ENCODE measurements at places on chromosomes 13 and 19.

- DNase-seq, result no peak
Measured at GRCh38 chr13:29111446-29111845, 291.3 kb downstream of the MTUS2 start.

- no peak for DNase-seq
Measured at GRCh38 chr19:870963-871401, 11.5 kb downstream of the CFD start.

DNA sequence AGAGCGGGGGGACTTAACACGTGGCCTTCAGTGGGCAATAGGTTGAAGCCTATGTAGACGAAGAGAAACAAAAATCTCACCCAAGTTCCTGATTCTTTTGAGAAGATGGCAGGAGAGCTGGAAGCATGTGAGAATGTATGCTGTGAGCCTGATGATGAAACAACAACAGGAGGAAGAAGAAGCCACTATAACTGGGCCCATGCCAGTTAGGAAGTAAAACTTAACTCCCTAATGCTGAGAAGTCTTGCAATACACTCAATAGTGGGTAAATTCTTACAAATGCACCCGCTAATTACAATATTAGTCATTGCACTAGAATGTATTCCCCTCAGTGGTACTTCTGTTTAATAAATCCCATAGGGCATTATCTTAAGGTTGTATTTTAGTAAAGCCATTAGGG lies 9.1 kb downstream of the PCDH17 start:
- DNase-seq, result no peak

DNA sequence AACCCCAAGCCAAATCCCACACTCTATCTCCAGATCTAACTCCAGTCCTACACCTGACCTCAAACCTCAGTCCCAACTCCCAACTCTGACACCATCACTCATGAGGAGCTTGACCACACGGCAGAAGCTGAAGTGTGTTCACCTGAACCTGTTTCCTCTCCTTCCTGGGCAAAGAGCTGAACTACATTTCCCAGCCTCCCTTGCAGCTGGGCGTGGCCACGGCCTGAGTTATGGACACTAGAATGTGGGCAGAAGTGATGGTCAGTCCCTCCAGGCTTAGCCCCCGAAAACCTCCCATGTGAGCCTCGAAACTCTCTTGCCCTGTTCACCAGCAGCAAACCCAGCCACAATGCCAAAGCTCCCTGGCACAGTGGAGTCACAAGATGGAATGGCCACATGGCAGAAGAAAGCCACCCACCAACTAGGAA lies 19.5 kb upstream of the MEIS3 start:
- no peak for DNase-seq

DNA sequence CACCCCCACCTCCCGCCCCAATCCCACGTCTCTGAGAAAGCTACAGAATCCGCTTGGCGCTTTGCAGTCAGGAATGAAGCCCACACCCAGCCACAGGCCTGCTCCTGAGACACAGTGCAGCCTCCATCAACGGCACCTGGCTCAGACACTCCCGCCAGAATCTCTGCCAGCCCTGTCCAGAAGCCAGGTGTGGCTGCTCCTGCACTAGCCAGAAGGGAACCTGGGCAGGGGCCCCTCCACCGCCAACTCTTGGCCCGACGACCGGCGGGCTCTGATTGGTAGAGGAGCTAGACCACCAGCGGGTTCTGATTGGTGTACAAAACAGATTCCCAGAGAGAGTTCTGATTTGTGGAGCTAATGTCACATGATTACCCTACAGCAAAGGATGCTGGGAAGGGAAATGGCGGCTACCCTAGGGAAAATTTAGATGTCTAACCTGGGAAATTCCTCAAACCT lies 2.9 kb upstream of the PPP6R1 start:
- no peak for DNase-seq

GRCh38 chr13:97011446-97012131 lies 17.3 kb upstream of the OXGR1 start:
- no peak for DNase-seq

- DNase-seq, result no peak
Measured at GRCh38 chr13:51833980-51834379, 11.0 kb downstream of the TMEM272 start.

DNA sequence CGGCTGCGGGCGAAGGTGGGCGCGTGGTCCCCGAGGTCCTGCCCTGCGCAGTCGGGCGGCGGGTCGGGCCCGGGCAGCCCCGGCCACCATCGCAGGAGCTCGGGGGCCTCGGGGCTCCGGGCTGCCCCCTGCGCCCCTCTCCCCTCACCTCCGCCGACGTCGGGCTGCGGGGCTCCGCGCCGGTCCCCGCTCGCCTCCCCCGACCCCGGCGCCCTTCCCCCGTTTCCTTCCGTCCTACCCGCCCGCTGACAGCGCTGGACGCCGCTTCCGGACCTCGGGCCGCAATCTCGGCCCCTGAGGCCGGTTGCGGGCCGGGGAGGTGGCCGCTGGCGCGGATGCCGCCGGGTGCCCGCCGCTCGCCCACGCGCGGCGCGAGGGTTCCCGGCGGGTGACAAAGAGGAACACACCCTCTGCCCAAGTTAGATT lies 720 bp downstream of the FARP1 start:
- no peak for DNase-seq

- DNase-seq, result no peak
Measured at GRCh38 chr19:1066251-1066747, 668 bp upstream of the ARHGAP45 start.

GRCh38 chr13:25752957-25753551 lies 298.8 kb downstream of the SHISA2 start:
- DNase-seq, result peak; percentile 3

GRCh38 chr13:30779016-30779415 lies 43.7 kb downstream of the ALOX5AP start:
- no peak for DNase-seq

DNA sequence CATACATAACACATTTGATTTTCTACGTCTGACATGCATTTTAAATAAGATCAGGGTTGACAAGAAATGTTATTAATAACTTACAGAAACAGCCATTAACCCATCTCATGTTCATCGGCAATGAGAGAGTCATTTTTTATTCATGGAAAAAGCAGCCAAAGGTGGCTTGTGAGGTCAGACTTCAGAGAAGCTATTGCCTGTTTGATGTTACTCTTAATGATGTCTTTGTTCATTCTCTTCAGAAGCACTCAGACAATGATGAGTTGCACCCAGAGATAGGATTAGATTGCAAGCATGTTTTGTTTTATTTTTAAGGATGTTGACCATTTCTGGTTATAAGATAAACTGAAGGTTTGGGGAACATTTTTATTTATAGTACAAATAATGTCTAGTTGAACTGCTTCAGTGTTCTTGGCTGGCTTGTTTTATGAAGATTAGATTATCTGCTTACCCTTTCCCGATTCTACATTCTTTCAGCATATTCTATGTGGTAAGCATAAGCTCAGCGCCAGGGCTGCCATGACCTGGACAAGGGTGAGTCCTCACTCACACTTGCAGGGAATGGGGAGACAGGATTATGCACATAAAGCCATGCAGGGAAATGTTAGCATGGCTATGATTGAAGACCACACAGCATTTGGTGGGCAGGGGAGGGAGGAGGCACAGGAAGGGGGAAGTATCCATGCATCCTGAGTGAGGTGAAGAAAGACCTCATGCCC lies 288.1 kb downstream of the MTUS2 start:
- no peak for DNase-seq

DNA sequence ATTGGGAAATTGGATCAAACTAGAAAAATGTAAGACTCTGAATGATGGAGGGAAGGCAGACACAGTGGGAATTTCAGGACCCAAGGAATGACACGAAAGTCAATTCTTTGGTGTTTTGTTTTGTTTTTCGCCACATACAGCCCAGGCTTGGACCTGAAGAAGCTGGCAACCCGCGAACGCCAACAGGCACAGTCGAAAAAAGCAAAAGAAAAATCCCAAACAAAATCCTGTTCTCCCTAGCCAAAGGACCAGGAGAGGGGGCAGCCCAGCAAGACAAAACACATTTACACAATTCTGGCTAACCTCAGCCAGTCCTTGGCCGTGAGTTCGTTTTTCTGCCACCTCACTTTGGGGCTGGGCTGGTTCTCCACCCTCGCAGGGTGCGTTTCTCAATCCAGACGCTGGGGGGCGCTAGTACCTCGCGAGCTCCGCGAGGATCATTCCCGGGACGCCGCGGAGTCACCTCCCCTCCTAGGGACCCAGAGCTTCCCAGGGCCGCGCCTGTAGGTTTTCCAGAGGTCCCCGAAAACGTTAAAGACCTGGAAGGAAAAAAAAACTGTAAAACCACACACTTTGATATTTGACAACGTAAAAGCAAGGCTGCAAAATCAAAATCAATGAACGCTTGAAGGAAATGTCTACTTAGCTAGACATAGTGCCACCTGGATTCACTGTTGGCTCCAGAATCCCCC lies 34.9 kb upstream of the TPM4 start:
- DNase-seq, result peak; percentile 62

DNA sequence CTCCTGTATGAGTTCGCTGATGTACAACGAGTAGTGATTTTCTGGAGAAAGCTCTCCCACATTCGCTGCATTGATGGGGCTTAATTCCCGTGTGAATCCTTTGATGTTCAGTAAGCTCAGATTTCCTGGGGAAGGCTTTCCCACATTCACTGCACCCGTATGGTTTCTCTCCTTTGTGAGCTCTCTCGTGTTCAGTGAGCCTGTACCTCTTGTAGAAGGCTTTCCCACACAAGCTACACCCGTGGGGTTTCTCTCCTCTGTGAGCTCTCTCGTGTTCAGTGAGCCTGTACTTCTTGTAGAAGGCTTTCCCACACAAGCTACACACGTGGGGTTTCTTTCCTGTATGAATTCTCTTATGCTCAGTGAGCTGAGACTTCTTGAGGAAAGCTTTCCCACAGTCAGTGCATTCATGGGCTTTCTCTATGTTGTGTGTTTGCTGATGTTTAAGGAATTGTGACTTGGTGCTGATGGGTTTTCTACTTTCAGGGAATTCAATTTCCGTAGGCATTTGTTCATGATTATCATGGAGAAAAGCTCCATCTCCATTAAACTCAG lies 3.5 kb upstream of the ZNF577 start:
- no peak for DNase-seq

- no peak for DNase-seq
Measured at GRCh38 chr13:74770361-74770760, 636.2 kb upstream of the KLF12 start.

GRCh38 chr13:65803530-65804392 lies 1426.4 kb downstream of the PCDH9 start:
- no peak for DNase-seq

- DNase-seq, result no peak
Measured at GRCh38 chr19:38975861-38976271, 324 bp upstream of the FBXO17 start.

DNA sequence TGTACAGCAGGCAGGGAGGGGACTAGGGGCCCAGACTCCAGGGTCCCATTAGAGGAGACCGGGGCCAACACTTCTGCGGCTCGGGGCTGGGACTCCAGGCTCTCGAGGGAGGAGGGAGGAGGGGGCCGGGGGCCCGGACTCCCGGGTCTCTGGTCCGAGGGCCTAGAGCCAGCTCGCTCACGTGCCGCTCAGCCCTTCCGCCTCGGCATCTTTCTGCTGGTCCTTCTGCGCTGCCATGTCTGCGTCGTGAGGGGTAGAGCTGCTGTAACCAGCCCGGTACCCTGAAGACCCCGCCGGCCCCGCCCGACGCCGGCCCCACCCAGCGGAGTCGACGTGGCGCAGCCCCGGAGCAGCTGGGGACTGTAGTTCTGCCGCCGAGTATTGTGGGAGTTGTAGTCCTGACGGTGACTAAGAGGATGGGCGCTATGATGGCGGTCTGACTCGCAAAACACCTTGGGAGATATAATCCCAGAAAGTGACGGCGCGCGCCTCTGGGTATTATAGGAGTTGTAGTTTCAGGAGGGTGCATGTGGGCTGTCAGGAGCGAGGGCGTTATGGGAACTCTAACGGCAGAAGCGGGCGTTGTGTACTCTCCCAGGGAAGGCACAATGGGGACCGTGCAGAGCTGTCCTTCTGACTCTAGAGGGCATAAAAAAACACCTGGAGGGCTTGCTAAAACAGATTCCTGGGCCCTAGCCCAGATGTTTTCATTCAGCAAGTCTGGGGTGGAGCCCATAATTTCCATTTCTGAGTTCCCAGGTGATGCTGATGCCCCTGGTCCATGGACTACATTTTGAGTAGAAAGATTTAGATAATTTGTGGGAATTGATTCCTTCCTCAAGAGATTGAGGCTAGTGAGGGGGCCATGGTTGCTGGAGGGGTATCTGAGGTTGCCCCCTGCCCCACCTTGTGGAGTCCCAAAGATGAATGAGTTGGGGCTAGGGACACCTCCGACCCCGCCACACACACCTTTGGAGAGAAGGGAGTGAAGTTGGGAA lies at the start of gene RABAC1:
RABAC1 (minus strand) TSS at position 266 of the 998 bp plus-strand sequence; CDS start at position 237, 29 bp downstream.
- peak; percentile 73 for DNase-seq

GRCh38 chr19:35204799-35205732 lies 23.5 kb downstream of the FAM187B start:
- no peak for DNase-seq

DNA sequence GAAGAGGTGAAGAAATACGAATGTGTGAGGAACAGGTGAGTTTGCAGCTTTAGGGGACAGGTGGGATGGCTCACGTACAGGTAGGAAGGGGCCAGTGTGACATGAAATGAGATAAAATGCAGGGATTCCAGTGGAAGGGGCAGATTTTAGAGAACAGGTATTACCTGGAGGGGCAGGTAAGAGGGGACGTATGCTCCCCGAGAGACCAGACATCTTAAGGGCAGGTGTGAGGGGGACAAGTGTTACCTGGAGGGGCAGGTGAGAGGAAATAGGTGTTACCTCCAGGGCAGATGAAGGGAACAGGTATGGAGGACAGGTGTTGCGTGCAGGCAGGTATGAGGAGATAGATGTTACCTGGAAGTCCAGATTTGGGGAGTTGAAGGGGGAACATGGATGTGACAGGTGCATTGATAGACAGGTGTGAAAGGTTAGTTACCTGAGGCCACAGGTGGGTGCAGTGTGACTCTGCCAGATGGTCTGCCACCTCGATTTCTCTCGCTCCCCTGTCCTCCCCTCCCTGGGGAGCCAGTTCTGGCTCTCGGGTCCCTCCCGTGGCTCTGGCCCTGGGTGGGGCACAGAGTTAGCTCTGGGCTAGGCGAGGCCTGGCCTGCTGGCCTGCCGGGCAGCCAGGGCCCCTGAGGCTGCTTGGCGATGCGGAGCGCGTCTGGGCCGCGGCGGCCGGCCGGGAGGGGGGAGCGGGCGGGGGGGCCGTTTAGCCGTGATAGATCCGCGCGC lies 2.1 kb downstream of the ERFL start:
- no peak for DNase-seq

GRCh38 chr13:41053384-41053826 lies 7.9 kb upstream of the WBP4 start:
- DNase-seq, result no peak

DNA sequence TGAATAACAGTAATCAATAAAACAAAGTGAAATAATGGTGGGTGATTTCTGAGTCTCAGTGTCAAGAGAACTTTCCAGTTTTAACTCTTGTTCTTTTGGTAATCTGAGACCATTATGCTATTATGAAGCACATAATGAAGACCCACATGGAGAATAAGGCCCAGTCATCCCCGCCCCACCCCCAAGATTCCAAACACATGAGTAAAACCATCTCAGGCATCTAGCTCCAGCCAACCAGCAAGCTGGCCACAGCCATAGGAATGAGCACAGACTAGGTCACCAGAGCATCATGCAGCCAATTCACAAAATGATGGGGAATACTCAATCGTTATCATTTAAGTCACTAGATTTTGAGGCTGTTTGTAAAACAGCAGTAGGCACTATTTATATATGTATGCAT lies 1769.0 kb upstream of the PCDH20 start:
- DNase-seq, result no peak

All from stimulated activated CD8-positive, alpha-beta memory T cell treated with anti-CD3 and anti-CD28 coated beads, Interleukin-2, amount 100 ng/mL, for 48 hours (primary cell).